Kidney (tissue), 22 donors: ENCODE measurements at places on chromosomes 11 and 22. TPM values are rescaled to one million over a fixed set of nuclear protein-coding genes. Genes with fewer than 3 reads are reported as not detected.

Gene XKR3
- total RNA-seq, result not detected

- no peak for DNase-seq
These were observed 281.8 kb upstream of the PLET1 start for GRCh38 chr11:112542479-112542878.

- no peak for DNase-seq
These were observed 167.8 kb upstream of the NARS2 start for GRCh38 chr11:78742430-78742829.

- no peak for DNase-seq
These were observed 153.0 kb upstream of the FAT3 start for GRCh38 chr11:92071660-92072059.

DNA sequence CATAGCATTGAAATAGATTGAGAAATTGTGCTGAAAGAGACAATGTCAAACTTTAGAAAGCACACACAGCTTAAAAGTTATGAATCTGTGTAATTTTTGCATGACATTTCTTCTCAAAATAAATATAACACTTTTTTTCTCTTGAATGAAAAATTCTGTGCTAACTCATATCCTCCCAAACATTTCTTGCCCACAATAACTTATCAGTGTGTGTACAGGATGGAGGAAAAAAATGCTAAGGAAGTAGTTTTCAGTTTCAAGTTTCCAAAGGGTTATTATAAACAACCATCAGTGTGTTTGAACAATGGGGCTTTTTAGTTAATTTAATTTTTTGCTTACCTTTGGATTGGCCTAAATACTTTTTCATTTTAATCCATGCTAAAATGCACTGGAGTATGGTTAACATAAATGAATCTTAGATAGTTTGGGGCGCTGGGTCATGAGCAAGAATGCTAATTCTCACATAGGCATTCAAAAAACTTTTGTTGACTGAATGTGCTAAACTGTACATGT lies 82.9 kb upstream of the ARHGAP20 start:
- DNase-seq, result no peak

DNA sequence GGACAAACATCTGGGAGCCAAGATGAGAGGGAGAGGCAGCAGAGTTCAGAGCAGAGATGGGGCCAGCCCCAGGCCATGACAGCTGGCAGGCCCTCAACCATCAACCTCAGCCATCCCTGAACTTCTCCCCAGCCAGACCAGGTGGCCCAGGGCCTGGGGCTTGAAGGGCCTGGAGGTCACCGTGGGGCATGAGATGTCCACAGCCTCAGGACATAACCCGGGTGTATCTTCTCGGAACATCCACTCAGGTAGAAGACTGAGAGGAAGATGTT lies 12.4 kb upstream of the SLC39A13 start:
- no peak for DNase-seq

Gene LMO2
- 60.6 TPM for total RNA-seq

GRCh38 chr11:72061739-72062396 lies 18.5 kb downstream of the NUMA1 start:
- no peak for DNase-seq

- no peak for DNase-seq
These were observed 150.7 kb downstream of the BLID start for GRCh38 chr11:121965330-121965729.

GRCh38 chr22:17958166-17958565 lies 66.2 kb downstream of the MICAL3 start:
- no peak for DNase-seq

Gene BCO2
- total RNA-seq, result 9.6 TPM

DNA sequence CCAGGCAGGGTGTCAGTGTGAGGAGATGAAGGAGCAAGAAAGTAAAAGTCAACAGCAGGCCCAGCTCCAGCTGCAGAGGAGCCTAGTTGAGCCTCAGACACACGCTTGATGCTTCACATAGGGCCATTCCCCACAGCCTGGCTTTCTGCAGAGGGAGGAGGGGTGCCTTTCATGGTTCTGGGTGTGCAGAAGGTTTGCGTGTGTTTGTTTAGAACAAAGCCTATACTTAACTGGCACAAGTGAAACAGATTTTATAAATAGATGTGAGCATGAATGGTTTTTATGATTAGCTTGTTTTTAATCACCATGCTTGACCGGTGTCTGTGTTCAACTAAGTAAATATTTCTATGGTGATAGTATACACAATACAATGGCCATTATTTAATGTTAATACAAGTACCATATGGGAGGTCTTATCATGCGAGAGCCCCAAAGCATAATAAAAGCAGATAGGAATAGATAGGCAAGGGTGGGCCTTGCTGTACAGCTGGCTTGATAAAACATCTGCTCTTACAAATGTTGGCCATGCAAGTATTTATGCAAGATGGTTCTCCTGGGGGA lies 290.2 kb downstream of the ETS1 start:
- DNase-seq, result no peak

GRCh38 chr11:85745626-85746025 lies 59.6 kb upstream of the CCDC89 start:
- no peak for DNase-seq
